Natural killer cell treated with Interleukin-12 subunit alpha and Interleukin-12 subunit beta and Interleukin-15 and Interleukin-18, amount 100 ng/mL, for 72 hours (primary cell): ENCODE measurements at places on chromosomes 12 and 14. TPM values are rescaled to one million over a fixed set of nuclear protein-coding genes. Genes with fewer than 3 reads are reported as not detected.

Gene PTCSC3
- not detected for total RNA-seq

Gene MAP3K9
- 4.2 TPM for total RNA-seq

Gene HOXC10
- total RNA-seq: not detected

Gene FZD10
- total RNA-seq: not detected

Gene FAM90A1
- total RNA-seq: 0.36 TPM

GRCh38 chr14:92930737-92931602, 8.0 kb downstream of the CHGA start:
- no peak for DNase-seq
- H3K27me3 ChIP-seq: no peaks in the 10 kb centered on the region
- H3K36me3 ChIP-seq: no peaks in the 10 kb centered on the region
- no peaks in the 10 kb centered on the region for H3K4me1 ChIP-seq
- H3K4me3 ChIP-seq: no peak overlapping the region

DNA sequence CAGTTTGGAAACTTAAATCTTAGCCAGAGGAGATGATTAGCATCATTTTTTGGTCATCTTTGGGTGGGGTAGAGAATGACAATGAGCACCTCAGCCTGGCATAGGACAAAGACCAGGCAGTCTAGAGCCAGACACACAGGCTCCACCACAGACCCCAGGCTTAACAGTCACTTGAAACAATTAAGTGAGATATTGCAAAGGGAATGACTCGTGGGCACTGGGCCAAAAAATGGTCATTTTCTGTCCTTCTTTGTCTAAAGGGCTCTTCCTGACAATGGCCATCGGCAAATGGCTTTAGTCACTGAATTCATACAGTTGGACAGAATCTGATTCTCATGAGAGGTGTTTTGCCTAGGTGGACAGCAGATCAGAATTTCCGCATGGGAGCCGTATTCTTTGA, 78.0 kb upstream of the DICER1 start:
- H3K4me1 ChIP-seq: no peaks in the 10 kb centered on the region
- peaks cover 5% of the 10 kb centered on the region for H3K27me3 ChIP-seq
- no peak overlapping the region for H3K27ac ChIP-seq
- no peak for DNase-seq
- no peaks in the 10 kb centered on the region for H3K36me3 ChIP-seq

DNA sequence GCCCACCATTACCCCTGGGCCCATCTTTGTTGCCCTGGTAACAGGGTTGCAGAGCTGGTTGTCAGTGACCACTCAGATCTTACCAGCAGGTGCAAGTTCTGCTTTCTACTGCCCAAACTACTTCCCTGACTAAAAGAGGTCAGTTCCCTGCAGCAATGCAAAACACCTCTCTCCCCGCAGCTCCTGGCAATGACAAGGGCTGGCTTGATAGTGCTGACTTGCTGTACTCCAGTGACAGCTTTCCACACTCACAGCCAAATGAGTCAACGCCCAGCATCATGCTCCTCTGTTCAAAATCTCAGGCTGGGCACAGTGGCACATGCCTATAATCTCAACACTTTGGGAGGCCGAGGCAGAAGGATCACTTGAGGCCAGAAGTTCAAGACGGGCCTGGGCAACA, 90.6 kb downstream of the CIT start:
- H3K4me3 ChIP-seq: no peak overlapping the region
- no peak overlapping the region for H3K27ac ChIP-seq
- no peaks in the 10 kb centered on the region for H3K27me3 ChIP-seq
- peaks cover 4% of the 10 kb centered on the region for H3K36me3 ChIP-seq

GRCh38 chr12:8572507-8572906, 31.8 kb upstream of the CLEC4E start:
- peaks cover 11% of the 10 kb centered on the region for H3K4me1 ChIP-seq
- H3K27me3 ChIP-seq: peaks cover 6% of the 10 kb centered on the region
- H3K27ac ChIP-seq: no peak overlapping the region
- no peak overlapping the region for H3K4me3 ChIP-seq

- H3K27ac ChIP-seq: no peak overlapping the region
- no peaks in the 10 kb centered on the region for H3K4me1 ChIP-seq
- no peak for DNase-seq
Measured at GRCh38 chr12:72586456-72586855, 314.3 kb downstream of the TRHDE start.

DNA sequence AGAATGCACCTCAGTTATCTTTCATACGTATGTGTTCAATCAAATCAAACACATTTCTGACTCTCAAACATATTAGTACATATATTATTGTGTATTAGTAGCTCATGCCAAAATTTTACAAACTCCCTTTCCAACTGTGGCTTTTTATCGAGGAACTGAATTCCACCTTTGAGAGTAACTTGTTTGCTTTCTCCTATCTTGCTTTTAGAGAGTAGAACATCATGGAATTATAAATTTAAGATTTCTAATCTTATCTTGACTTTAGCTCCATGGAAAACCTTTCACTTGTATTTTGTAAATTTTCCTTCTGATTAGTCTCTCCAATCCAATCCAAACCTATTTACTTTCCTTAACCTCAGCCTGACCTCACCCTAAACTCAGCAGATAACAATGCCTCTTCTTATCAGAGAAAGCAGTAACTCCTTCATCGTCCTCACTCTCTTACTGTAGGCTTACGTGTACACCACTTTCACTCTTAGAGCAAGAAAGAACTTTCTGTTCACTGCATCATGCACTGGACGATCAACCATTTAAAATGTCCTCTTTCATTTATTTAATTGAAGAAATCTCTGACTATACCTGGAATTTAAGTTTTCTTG, 164.5 kb downstream of the TMTC3 start:
- no peaks in the 10 kb centered on the region for H3K4me1 ChIP-seq
- no peaks in the 10 kb centered on the region for H3K27me3 ChIP-seq
- no peak for DNase-seq
- no peaks in the 10 kb centered on the region for H3K36me3 ChIP-seq

- H3K36me3 ChIP-seq: no peaks in the 10 kb centered on the region
- H3K27ac ChIP-seq: no peak overlapping the region
- H3K27me3 ChIP-seq: no peaks in the 10 kb centered on the region
- DNase-seq: no peak
- no peak overlapping the region for H3K4me3 ChIP-seq
Measured at GRCh38 chr12:122139941-122140340, 34.1 kb downstream of the IL31 start.
